ENCODE measurements at places on chromosomes 11 and 22.

DNA sequence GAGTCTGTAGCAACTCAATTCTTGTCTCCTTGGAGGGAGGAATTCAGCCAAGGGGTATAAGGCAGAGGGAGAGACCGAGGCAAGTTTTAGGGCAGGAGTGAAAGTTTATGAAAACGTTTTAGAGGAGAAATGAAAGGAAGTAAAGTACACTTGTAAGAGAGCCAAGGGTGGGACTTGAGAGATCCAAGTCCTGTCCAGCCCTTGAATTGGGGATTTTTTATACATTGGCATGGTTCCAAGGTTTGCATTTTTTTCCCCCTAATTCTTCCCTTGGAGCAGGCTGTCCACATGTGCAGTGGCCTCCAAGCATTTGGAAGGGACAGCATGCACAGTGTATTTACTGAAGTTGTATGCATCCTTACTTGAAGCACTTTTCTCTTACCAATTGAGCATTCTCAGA lies 192.1 kb downstream of the LUZP2 start:
- no peak for DNase-seq
- no peaks in the 10 kb centered on the region for H3K36me3 ChIP-seq
- H3K27ac ChIP-seq = no peak overlapping the region
- no peaks in the 10 kb centered on the region for H3K4me1 ChIP-seq
- no peak overlapping the region for H3K4me3 ChIP-seq
- no peaks in the 10 kb centered on the region for H3K27me3 ChIP-seq

GRCh38 chr11:127182586-127183203 lies 182.1 kb upstream of the KIRREL3 start:
- no peaks in the 10 kb centered on the region for H3K4me1 ChIP-seq
- no peak overlapping the region for H3K4me3 ChIP-seq
- H3K27ac ChIP-seq = no peak overlapping the region

DNA sequence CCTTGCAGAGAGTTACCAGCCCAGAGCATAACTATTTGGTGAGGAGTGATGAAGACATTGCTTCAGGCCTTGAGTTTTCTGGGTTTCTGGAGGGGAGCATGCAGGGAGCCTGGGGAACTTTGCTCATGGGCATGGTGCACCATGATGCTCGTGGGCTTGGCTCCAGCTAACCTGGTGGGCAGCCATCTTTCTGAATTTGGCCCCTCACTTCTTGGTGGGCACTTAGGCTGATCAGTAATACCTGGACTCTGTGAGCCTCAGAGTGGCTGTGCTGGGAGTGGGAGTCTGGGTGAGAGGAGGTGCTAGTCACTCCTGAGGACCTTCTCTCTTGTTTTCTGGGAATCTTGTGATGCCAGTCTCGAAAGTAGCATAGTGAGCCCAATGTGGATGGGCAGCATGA lies 30.6 kb downstream of the AMPD3 start:
- H3K4me3 ChIP-seq = no peak overlapping the region
- H3K36me3 ChIP-seq = no peaks in the 10 kb centered on the region
- no peak for DNase-seq
- no peak overlapping the region for H3K27ac ChIP-seq
- no peaks in the 10 kb centered on the region for H3K27me3 ChIP-seq

DNA sequence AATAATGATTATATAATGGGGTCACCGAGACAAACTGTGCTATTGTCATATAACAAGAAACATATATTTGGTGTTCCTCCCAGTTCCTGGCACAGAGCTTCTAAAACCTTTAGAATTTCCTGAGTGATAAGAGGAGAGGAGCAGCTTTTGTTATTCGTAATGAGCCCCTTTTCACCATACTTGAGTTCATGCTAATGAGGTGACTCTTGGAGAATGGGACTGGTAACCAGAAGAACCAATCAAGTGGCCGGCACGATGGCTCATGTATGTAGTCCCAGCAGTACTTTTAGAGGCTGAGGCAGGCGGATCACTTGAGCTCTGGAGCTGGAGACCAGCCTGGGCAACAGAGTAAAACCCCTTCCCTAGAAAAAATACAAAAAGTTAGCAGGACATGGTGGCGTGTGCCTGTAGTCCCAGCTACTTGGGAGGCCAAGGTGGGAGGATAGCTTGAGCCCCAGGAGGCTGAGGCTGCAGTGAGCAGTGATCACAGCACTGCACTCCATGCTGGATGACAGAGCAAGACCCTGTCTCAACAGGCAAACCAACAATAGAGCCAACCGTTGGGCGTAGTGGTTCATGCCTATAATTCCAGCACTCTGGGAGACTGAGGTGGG lies 62.7 kb upstream of the FTH1 start:
- H3K4me3 ChIP-seq = no peak overlapping the region
- no peaks in the 10 kb centered on the region for H3K27me3 ChIP-seq
- H3K36me3 ChIP-seq = no peaks in the 10 kb centered on the region

DNA sequence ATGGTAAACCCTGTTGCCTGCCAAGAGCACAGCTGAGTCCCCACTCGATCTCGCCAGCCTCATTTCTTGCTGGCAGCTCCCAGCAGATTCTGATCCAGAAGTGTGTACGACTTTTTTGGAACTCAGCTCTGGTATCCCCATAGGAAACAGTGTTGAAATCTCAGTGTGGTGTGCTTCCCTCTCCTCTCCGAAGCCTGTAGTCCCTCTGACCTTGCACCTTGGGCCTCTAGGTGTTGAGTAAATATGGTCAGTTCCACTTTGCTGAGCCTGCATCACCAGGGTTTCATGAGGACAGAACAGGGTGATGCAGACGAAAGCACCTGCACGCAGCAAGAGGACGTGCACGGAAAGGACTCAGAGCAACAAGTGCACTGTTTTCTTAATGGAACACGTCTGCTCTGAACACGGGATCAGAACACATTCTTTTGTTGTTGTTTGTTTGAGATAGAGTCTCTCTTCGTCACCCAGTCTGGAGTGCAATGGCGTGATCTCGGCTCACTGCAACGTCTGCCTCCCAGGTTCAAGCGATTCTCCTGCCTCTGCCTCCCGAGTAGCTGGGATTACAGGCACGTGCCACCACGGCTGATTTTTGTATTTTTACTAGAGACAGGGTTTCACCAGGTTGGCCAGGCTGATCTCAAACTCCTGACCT lies 3.8 kb upstream of the CPT1A start:
- no peaks in the 10 kb centered on the region for H3K4me1 ChIP-seq
- no peaks in the 10 kb centered on the region for H3K27me3 ChIP-seq

DNA sequence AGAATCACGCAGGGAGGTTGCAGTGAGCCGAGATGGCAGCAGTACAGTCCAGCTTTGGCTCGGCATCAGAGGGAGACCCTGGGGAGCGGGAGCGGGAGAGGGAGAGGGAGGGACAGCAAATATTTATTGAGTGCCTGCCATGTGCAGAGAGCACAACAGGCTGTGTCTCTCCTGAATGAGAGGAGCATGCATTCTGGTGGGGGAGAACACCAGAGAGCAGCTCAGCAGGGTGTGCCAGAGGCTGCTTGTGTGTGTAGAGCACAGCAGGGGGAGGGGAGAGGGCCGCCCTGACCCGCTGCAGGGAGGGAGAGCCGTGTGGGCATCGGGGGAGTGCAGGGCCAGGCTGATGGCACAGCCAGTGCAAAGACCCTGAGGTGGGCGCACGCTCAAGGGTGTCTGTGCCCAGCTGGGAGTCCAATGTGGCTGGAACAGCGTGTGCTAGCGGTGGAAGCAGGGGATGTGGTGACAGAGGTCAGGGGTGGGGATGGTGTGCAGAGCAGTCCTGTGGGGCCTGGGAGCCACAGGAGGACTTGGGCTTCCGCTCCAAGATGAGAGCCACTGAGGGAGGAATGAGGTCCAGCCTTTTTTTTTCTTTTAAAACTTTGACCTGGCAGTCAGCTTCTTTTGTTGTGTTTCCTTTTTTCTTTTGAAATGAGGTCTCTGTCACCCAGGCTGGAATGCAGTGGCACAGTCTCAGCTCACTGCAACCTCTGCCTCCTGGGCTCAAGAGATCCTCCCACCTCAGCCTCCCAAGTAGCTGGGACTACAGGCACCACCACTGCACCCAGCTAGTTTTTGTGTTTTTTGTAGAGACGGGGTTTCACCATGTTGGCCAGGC lies 12.0 kb downstream of the PPIL2 start:
- no peak for DNase-seq
- H3K27me3 ChIP-seq = no peaks in the 10 kb centered on the region
- H3K4me3 ChIP-seq = no peak overlapping the region
- no peak overlapping the region for H3K27ac ChIP-seq

DNA sequence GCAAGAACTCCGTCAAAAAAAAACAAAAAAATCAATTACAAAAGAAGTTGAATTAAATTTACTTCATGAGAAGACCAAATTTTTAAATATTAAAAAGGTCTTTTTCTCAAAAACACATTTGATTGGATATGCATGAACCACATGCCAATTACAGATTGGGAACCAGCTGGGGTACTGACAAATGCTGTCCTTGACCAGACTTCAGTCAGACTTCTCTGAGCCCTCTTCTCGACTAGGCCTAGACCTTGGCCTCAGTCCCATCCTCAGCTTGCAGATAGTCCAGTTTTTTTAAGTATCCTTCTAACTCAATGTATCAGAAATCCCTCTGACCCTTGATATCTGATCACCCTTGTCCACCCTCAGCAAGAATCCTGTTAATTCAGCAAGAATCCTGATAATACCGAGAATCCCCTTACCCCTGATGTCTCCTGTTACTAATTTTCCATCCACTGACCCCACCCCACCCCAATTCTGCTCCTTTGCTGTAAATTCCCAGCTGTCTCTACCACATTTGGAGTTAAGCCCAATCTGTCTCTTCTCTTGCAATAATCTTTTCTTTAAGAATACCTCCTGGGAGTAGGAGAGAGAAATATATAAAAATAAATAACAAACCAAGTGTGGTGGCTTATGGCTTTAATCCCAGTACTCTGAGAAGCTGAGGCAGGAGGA lies 30.9 kb downstream of the OR4D9 start:
- peaks cover 5% of the 10 kb centered on the region for H3K4me1 ChIP-seq
- no peaks in the 10 kb centered on the region for H3K36me3 ChIP-seq

DNA sequence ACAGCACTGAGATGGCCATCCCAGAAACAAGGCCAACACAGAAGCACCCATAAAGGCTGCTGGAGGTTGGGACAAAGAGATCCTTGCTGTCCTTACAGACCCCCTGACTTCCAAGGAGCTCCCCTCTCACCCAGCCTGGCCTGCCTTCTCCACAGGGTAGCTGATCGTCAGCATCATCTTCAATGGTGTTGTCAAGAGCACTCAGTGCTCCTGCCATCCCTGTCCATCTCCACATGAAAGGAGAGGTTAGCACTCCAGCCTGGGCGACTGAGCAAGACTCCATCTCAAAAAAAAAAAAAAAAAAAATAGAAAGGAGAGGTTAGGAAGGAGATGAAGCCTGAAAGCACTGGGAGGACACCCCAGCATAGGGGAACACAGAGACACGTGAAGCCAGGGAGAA lies 2.1 kb upstream of the POU2AF3 start:
- DNase-seq = no peak
- no peaks in the 10 kb centered on the region for H3K36me3 ChIP-seq
- no peak overlapping the region for H3K4me3 ChIP-seq

GRCh38 chr11:11621573-11622339 lies at the start of gene GALNT18:
TSS of gene GALNT18 (minus strand) at chr11:11622005.
- H3K36me3 ChIP-seq = no peaks in the 10 kb centered on the region
- peaks cover 15% of the 10 kb centered on the region for H3K4me1 ChIP-seq
- H3K4me3 ChIP-seq = peak within 1 kb of the TSS; percentile 77
- peak; percentile 94 for DNase-seq

Data from heart right ventricle (tissue), 16 donors.